ENCODE measurements at places on chromosomes 4 and X.
A peak's percentile ranks its signal among the peaks of the same experiment; 100 is the strongest.

GRCh38 chrX:118116713-118117550, at the start of gene KLHL13:
Gene KLHL13, minus strand, starts transcription at chrX:118116810. Its CDS starts 88,337 bp downstream, at chrX:118028473.
- DNase-seq, result no peak

GRCh38 chrX:9668537-9668936, 97.1 kb downstream of the GPR143 start:
- no peak for DNase-seq

DNA sequence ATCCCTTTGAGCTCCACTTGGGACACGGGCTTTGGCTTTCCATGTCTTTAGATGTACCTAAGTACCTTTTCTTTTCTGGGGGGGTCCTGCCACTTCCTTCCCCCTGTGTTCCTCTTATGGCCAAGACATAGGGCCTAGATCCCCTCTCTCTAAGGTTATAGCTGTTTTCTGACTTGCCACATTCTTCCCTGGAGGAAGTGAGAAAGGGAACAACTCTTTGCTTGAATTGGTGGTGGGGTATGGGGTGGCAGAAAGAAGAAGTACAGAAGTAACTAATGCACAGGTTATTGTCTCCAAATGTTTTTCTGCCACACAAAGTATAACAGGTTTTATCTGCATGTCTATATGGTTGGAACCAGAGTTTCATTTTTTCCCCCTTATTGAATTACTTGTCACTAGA, 29.7 kb upstream of the DIPK2B start:
- no peak for DNase-seq

DNA sequence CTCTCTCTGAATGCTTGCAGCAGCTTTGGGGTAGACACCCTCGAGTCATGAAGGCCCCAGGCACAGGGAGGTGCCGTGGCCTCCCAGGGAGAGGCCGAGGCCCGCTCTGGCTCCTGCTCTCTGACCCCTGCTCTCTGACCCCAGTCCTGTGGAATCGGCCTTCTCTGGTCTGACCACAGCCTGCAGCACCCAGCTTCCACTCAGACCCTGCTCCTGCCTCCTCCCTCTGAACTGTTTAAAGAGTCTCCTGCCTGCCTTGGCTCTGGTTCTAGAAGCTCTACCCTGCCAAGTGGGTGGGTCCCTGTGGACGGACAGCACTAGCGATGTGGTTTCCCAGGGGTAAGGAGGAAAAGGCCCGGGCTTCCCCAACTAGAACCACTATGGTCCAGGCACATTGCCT, 78.2 kb upstream of the TMEM150C start:
- DNase-seq, result no peak

- no peak for DNase-seq
Measured at GRCh38 chr4:38985410-38986100, 46.7 kb downstream of the TMEM156 start.

GRCh38 chr4:183332447-183332846, 10.2 kb upstream of the CLDN24 start:
- no peak for DNase-seq

GRCh38 chr4:105471566-105472176, 2.2 kb downstream of the PPA2 start:
- DNase-seq, result peak; percentile 28

- no peak for DNase-seq
Measured at GRCh38 chr4:104815665-104816064, 321.0 kb upstream of the CXXC4 start.

GRCh38 chrX:38178396-38178795, 42.3 kb downstream of the SRPX start:
- no peak for DNase-seq

DNA sequence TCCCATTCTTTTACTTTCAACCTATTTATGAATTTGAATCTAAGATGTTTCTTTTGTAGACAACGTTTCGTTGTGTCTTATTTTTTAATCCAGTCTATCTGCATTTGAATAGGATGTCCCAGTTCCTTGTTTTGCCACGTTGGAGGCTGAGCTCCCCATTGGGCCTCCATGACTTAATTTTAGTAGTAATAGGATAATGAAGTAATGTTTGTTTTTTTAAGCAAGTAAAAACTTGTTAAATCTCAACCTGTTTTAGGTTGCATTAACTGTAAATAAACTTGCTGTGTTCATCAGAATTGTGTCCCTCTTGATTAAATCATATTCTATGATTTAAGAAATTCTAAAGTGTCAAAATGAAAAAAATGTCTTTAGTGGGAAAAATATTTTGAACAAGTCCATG, 25.3 kb downstream of the SLAIN2 start:
- DNase-seq, result no peak

DNA sequence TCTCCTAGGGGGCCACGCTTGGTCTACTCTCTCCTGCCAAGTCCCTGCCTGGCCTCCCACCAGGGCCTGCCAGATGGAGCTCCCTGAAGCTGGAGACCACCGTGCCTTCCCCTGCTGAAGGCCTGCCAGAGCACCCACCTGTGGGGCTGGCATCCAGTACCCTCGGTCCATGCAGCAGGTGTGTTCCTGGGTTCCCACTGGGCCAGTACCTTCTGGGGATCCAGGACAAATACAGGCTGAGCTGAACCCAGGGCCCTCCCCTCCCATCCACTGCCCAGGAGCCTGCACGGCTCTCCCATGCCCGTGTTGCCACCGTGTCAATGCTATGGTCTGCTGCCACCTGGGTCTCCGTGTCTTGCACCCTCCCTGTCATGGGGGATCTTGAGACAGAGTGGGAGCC, 68.8 kb downstream of the ABLIM2 start:
- DNase-seq, result no peak
